ENCODE measurements at places on chromosomes 2 and 18. TPM values are rescaled to one million over a fixed set of nuclear protein-coding genes. Genes with fewer than 3 reads are reported as not detected.

The SERPINB5 gene
- total RNA-seq, result 0.16 TPM

The PIAS2 gene
- 8.1 TPM for total RNA-seq

The CCL20 gene
- 4.4 TPM for total RNA-seq

The ANKAR gene
- total RNA-seq, result 0.82 TPM

The CTAGE1 gene
- not detected for total RNA-seq

The BOK gene
- total RNA-seq, result 21.8 TPM

The CARF gene
- total RNA-seq, result 1.3 TPM

The C1QL2 gene
- total RNA-seq, result 0.18 TPM

The EFEMP1 gene
- 41.0 TPM for total RNA-seq

The TMEM200C gene
- total RNA-seq, result not detected

The GCG gene
- not detected for total RNA-seq

The POMC gene
- not detected for total RNA-seq

The GPR45 gene
- not detected for total RNA-seq

The CYRIA gene
- 0.26 TPM for total RNA-seq

The REG1B gene
- total RNA-seq, result not detected

The CGREF1 gene
- 8.7 TPM for total RNA-seq

The SIGLEC15 gene
- 0.09 TPM for total RNA-seq

The MSTN gene
- total RNA-seq, result not detected

The DYNAP gene
- not detected for total RNA-seq

The FEV gene
- not detected for total RNA-seq

The CAPN14 gene
- total RNA-seq, result not detected

The LCT gene
- total RNA-seq, result 0.05 TPM

The DHRS9 gene
- total RNA-seq, result 3.2 TPM

The TDRD15 gene
- not detected for total RNA-seq

The KCNK3 gene
- 1.5 TPM for total RNA-seq

The HOXD13 gene
- 0.34 TPM for total RNA-seq
